ENCODE measurements at places on chromosomes 5 and 9. TPM values are rescaled to one million over a fixed set of nuclear protein-coding genes. Genes with fewer than 3 reads are reported as not detected.

DNA sequence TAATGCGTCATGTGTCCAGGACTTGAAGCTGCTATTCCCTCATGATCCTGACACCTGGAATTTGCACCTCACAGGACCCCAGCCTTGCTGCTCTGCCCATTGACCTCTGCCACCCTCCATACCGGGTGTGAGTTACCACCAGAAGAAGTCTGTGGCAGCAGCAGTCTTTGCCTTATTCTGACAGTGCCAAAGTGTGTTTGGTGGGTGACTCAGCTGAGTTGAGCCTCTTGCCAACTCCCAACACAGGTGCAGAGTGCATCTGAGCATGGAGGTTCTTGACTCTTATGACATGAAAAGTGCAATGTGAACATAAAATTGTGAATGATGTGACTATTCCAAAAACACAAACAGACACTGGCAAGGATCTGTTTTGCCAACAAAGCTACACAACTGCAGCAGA, 1166.5 kb upstream of the CDH18 start:
- DNase-seq = no peak

DNA sequence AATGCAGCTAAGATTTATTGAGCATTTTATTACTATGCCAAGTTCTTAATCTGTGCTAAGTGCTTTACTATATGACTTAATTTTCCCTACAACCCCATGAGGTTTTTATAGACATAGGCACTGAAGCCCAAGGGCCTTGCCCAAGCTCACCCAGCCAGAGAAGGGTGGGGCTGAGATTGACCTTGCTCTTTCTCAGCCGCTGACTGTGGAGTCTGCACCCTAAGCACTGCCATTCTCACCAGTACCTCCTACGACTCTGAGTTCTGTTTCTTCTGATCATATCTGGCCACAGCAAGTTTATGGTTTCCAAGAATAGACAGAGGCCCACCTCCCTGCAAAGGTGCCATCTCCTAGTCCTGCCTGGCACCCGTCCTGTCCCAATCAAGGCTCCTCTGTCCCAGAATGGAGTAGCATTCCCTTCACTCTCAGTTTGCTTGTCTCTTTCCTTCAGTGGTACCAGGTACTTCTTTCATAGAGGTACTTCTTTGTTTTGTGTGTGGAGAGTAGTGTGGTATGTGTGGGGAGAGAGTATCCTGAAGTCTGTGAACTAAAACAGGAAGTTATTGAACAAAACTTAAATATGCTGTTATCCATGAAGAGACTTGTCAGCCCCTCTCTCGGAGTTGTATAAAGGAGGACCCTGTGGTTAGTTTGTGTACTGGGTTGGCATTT, 42.6 kb downstream of the CSF1R start:
- DNase-seq = no peak

DNA sequence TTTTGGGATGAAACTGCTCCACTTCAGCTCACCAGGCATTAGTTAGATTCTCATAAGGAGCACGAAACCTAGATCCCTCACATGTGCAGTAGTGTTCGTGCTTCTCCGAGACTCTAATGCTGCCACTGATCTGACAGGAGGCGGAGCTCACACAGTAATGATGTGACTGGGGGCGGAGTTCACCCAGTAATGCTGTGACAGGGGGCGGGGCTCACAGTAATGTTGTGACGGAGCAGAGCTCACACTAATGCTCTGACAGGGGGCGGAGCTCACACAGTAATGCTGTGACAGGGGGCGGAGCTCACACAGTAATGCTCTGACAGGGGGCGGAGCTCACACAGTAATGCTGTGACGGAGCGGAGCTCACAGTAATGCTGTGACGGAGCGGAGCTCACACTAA, 27.1 kb upstream of the LRRC14B start:
- no peak for DNase-seq

- DNase-seq = no peak
These were observed 96.6 kb upstream of the CD180 start for GRCh38 chr5:67293226-67293625.

- no peak for DNase-seq
These were observed 140.9 kb upstream of the TLX3 start for GRCh38 chr5:171168171-171168570.

- DNase-seq = no peak
These were observed 12.1 kb upstream of the C5orf63 start for GRCh38 chr5:127085371-127085770.

The DIPK1B gene
- polyA plus RNA-seq = 46.4 TPM

The LHX2 gene
- polyA plus RNA-seq = 0.14 TPM

The GNA14 gene
- polyA plus RNA-seq = 14.1 TPM

The SMIM33 gene
- not detected for polyA plus RNA-seq

The FOXD4L3 gene
- not detected for polyA plus RNA-seq

The ATP6V1G1 gene
- polyA plus RNA-seq = 302 TPM

The BARX1 gene
- 0.33 TPM for polyA plus RNA-seq

All from left renal cortex interstitium (tissue), 4 donors.